ENCODE measurements at places on chromosomes 4 and X.

DNA sequence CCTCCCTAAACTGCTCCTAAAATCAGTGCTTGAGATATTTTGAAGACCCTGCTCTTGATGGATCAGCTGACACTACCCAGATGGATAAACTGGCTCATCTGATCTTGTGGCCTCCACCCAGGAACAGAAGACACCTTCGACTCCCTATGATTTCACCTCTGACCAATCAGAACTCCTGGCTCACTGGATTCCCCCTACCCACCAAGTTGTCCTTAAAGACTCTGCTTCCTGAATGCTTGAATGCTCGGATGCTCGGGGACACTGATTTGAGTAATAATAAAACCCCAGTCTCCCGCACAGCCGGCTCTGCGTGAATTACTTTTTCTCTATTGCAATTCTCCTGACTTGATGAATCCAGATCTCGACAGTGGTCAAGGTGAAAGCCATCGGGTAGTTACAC, 12.0 kb upstream of the RPS3A start:
- no peak for DNase-seq

DNA sequence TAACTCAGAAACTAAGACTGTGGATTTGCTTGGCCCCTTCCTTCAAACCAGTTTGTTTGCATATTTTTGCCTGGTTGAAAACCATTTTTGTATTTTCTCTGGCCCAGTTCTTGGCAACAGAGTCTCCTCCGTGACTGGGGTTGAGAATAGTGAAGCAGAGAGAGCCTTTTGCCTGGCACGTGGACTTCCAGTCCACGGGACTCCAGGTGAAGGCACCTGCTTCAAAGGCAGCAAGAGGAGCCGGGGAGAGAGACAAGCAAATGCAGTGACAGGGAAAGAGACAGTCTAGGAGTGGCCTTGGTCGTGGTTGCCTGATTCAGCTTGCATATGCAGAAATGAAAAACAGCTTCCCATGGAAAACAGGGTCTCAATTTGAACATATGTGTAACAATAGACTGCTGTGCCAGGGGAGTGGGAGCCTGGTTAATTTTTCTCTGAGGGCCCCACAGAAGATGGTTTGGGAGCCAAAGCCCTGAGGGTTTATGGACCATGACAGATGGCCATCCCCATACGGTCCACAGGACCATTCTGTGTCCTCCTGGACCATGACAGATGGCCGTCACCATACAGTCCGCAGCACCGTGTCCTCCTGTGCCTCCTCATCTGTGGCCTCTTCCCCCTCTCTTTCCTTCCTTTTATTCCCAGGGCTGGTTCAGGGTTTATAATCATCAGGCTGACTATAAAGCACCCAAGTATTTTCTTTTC, 272.2 kb upstream of the RASGEF1B start:
- no peak for DNase-seq

- DNase-seq: no peak
These were observed 92.2 kb upstream of the TRIM2 start for GRCh38 chr4:153112041-153112441.

DNA sequence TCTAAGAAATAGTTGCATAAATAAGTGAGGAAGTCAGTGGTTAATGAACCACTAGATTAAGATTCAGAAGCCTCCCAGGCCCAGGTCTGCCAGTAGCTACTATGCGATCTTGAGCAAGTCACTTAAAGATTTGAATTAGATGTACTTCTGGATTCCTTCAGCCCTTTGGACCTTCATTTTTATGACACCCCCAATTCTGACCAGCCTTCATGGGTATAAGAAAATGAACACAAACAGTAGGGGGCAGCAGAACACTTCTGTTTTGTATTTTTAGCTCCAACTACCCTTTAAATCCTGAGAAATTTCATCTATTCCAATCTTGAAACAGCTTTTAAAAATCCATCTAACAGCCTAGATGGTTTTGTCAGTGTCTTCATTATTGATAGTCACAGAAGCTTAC, 19.0 kb downstream of the TMEM47 start:
- DNase-seq: no peak

DNA sequence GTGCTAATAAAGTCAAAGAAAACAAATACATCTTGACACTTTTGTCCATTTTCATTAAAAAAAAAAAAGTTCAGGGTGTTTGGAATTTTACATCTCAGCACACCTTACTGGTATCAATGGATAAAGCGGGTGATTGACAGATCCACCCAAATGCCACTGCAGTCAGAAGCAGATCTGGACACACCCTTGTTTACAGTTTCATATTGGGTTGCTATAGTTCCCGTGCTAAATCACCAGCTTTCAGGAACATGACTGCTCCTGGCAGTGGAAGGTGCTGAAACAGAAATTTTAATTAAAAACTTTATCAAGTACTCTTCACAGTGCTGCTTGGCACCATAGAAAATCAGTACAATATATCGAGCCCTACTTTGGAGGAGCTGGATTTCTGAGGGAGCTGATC, 116.3 kb downstream of the STOX2 start:
- DNase-seq: no peak

DNA sequence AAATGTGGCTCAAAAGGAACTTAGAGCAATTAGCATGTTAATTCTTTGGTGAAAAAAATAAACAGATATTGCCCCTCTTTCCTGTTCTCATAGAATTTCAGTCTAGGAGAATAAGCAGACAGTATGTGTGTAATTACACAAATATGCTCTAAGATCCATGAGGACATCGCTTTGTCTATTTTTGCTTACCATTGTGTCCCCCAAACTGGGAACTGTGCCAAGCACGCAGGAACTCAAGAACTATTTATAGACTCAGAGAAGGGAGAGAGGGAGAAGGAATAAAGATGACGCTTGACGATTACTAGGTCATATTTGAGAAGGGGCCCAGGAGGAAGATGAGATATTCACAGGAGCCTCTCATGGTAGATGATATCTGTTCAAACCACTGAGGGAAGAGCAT, 692.6 kb downstream of the RAB28 start:
- no peak for DNase-seq

DNA sequence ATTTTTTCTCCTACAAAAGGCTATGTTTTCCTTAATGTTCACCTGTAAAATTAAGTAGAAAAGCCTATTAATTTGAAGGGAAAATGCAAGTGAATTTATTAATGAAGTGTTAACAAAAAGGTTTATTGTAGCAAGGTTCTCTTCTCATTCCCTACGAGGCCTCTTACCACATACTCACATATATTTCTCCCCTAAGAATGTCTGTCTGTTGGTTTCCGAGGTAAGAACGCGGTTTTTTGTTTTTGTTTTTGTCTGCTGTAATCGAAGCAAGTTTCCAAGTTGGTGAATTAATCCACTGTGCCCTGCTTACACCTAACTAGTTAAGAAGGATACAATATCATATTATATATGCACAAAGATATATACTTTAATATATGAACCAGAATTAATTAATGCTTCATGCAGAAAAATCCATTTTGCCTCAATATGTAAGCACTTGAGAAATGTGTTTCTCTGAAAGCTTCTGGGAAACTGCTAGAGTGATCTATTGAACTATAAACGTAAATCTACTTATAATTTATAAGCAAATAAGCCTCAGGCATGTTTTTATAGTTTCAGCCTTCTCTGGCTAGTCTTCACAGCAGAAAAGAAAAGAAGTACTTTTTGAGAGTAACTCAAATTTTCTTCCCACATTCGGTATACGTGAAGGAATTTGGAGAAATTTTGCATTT, 120.8 kb downstream of the EGF start:
- no peak for DNase-seq

DNA sequence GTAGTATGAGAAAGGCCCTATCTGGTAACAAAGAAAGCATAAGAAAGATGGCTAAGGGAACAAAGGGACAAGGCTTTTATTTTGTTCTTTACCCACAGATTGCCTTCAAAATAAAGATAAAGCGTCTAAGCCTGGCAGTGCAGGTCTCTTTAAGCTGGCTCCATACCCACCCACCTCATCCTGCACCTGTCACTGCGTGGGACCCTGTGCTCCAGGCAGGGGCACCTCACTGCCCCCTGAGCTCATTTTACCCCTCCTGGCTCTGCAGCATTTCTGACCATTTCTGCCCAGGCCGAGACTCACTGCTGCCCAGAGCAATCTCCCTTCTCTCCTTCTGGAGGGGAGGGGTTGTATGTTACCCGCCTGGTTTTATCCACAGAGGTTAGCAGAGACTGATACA, 1.7 kb upstream of the CYP4V2 start:
- DNase-seq: no peak
